ENCODE measurements at places on chromosomes 1 and 21.

DNA sequence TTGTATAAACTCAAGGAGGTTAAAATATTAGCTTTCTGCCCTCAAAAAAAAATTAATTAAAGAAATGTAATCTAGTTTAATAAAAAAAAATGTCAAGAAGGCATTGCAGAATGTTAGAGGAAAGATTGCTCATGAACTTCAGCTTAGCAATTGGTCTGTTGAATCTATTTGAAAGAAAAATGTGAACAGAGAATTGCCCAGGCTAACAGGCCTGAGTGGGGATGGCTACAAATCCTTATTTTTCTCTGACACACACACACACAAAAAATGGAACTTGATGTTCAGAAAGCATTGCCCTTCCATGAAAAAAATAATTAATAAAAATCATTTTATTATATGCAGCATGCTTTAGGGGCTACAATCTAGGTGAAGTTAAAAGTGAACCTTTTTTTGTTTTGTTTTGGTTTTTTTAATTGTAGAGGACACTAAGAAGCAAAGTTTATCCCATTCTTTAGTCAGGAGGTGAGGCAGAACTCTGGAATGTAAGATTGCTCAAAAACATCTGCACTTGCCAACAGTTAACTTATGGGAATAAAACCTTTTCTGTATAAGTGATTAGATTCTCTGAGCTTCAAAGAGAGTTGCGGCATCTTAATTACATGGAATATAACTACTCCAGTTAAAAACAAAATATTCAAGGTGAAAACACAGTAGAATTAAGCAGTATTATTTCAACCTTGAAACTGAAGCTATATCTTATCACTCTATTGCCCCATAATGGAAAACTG lies 658.5 kb upstream of the ADGRL2 start:
- peak; percentile 82 for DNase-seq

- no peak for DNase-seq
These were observed 19.7 kb downstream of the COG2 start for GRCh38 chr1:230661976-230662375.

DNA sequence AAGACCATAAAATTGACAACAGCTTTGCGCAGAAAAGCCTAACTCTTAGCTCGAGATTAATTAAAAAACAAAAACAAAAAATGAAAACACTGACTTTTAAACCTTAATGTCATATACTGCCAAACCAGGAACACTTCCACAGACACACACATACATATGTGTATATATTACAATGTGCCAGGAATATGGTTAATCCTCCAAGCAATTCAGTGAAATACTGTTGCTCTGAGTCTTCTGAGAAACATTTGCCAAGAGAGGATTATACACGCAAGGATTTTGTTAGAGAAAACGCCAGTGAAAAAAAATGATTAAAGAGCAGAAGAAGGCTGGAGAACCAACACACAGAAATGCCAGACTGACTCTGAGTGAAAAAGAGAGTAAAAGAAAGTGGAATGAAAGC lies 116.7 kb upstream of the CHRM3 start:
- DNase-seq, result no peak

DNA sequence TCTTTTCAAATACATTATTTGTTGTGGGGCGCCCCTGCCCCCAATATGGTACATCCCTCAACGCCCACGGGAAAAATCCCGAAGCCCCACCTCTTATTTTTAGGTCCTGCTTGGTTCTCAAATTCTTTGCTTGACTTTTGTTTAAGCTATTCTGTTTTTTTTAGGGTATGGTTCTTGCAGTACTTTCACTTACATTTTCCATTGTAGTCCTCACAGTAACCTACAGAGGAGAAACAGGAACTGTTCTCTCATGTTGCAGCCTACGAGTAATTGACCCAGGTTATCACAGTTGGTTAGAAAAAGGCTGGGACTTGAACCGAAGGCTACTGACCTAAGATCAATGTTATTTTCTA lies 697 bp upstream of the C21orf91 start:
- no peak for DNase-seq

GRCh38 chr1:47663286-47663685 lies 225.4 kb downstream of the FOXD2 start:
- no peak for DNase-seq

DNA sequence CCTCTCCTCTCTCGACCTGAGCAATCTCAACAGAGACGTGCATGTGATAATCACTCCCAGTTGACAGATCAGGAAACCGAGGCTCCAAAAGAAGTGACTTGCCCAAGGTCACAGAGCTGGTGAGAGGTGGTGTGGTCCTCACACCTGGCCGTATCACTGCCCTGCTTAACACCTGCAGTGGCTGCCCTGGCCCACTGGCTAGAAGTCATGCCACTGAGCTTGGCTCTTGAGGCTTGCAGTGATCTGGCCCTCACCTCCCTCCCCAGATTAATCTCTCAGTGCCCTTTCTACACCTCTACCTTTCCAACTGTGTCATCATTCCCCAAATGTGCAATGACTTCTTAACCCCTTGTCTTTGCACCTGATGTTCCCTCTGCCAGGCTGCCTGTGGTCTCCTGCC lies 38.8 kb downstream of the CDCP2 start:
- DNase-seq, result no peak

DNA sequence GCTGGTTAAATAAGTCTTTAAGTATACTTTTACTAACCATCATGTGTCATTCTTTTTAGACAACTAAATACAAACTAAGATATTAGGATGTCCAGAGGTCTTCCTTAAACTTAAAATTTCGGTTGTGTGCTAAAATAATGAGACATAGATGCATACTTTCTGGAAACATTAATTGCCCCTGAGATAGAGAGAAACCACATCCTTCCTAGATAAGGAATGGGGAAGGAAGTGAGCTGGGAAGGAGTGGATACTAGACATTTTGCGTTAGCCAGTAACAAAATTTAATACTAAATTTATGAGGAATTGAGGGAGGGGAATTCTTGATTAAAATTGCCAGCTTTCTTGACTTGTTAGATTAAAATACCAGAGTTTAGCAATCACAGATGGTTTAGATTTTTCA lies 37.1 kb upstream of the PTGS2 start:
- no peak for DNase-seq

- peak; percentile 80 for DNase-seq
These were observed 6.9 kb downstream of the SERTAD4 start for GRCh38 chr1:210239349-210240111.

DNA sequence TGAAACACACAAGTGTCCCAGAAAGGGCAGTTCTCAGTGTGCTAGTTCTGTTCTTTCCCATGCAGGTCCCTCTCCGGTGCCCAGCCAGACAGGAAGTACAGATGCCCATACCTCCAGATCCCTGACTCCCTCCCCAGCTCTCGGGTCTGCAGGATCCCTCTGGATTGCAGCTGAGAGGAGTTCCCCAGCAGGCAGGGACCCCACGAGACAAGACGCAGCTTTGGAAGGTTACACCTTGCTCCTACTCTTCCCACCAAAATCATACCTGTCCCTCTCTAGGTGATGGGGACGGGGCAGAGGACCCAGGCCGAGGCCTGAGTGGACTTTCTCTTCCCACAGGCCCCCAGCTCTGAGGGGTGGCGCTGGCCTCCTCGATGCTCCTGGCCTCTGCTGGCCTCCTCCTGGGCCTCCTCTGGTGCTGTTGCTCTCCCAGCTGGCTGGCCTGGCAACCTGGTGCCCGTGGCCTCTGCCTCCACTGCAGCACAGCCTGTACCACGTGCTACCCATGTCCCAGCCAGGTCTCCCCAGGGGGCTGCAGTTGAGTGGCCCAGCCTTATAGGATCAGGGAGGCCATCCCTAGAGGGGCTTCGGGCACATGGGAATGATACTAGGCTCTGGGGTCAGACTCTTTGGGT lies 9.4 kb downstream of the LDLRAD2 start:
- no peak for DNase-seq

GRCh38 chr1:87120779-87121178 lies 206.3 kb downstream of the HS2ST1 start:
- no peak for DNase-seq
